Endodermal cell (in vitro differentiated cells): ENCODE measurements at places on chromosomes 3 and 15. TPM values are rescaled to one million over a fixed set of nuclear protein-coding genes. Genes with fewer than 3 reads are reported as not detected.

DNA sequence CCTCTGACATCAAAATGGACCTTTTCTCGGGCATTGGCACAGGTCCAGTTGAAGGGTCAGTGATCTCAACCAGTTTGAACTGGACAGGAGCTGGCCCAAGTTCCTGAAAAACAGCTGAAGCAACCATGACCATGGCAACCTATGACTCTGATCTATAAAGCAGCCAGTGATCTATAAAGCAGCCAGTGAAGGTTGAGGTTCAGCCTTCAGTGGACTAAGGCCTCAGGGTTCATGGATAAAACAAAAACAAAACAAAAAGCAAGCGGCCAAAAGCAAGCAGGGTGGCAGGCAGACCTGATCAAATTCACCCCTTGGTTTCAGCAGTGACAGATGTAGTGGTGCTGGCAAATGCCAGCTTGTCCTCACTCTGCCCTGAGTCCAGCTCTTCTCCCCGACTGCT lies 10.0 kb upstream of the CHRNB4 start:
- DNase-seq: no peak

- peak; percentile 96 for DNase-seq
These were observed at the start of gene ATRIP for GRCh38 chr3:48446425-48447193. TSS of gene ATRIP (plus strand) at chr3:48446737. CDS start at chr3:48446846, 109 bp downstream.

DNA sequence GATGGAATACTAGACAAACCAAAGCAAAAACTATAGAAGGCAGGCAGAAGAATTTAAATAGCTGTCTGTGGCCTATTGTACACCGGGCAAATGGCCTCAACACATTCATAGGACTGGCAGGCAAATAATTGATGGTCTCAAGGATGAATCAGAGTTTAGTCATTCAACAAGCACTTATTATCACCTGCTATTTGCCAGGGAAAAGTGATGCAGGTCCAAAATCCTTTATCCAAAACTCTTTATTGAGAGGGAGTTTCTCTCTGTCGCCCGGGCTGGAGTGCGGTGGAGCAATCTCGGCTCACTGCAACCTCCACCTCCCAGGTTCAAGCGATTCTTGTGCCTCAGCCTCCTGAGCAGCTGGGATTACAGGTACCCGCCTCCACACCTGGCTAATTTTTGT lies 2.3 kb downstream of the EIF2AK4 start:
- DNase-seq: no peak

DNA sequence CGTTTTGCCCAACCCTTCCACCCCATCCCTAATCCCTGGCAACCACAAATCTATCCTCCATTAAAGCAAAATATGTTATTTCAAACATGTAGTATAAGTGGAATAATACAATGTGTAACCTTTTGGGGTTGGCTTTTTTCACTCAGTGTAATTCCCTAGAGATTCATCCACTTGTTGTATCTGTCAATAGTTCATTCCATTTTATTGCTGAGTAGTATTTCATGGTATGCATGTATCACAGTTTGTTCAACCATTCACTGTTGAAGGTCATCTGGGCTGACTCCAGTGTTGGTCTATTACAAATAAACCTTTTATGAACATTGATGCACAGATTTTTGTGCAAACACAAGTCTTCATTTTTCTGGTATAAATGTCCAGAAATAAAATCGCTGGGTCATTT lies 38.8 kb downstream of the BSN start:
- no peak for DNase-seq

GRCh38 chr3:78765671-78766485 lies 1001.9 kb downstream of the ROBO1 start:
- DNase-seq: no peak

GRCh38 chr3:110881069-110881468 lies 190.5 kb upstream of the NECTIN3 start:
- peak; percentile 65 for DNase-seq

DNA sequence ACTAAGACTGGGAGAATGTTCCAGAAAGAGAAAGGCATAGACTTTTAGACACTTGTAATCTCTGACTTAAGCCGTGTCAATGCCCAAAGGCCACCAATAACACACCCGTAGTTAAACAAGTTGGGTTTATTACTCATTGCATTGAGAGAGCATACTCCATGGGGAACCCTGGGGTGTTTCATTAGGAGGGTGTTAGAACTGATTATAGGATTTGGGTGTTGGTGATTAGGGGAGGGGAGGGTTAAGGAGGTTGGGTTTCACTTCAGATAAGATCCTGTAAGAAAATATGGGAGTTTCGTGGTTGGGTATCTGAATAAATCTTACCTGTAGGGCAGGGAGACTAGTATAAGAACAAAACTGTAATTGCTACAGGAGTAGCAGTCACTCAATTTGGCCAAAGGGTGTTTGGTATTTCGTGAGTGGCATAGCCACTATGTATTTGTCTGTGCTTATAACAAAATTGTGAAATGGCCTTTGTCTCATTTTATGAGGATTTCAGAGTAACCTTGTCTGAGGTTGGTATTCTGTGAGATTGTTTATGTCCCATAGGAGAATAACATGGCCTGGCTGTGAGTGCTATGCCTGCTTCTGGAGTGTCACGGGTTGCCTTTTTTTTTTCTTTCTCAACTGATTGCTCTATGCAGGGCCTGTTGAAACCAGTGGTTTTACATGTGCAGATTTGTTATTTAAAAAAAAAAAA lies 2.9 kb downstream of the HACD3 start:
- peak; percentile 53 for DNase-seq

DNA sequence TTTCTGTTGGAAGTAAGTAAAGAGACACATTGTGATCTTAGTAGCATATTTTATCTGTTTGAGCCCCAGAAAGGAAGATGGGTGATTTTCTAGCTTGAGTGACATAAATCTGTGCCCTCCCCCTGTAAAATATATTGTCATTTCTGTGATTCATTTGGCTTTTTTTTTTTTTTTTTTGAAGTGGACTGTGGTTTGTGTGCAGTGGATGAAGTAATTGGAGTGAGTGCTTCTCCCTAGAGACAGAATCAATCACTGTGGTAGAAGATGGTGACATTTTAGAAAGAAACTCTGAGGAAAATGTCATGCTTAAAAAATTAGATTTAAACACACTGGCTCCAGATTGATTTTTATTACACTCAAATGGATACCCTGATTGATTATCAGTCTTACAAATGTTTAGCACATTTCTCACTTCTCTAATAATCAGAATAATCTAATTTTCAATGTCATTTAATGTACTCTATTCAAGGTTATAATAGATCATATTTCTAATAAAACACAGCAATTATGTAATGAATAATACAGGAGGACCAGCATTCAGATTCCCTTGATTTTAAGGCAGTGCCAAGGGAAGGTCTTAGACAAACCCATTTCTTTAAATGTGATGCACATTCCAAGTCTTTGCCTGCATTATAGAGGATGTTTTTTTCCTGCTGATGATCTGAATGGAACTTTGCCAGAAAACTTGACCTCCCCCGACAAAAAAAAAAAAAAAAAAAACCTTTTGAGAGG lies 116.6 kb downstream of the TOP2B start:
- no peak for DNase-seq

DNA sequence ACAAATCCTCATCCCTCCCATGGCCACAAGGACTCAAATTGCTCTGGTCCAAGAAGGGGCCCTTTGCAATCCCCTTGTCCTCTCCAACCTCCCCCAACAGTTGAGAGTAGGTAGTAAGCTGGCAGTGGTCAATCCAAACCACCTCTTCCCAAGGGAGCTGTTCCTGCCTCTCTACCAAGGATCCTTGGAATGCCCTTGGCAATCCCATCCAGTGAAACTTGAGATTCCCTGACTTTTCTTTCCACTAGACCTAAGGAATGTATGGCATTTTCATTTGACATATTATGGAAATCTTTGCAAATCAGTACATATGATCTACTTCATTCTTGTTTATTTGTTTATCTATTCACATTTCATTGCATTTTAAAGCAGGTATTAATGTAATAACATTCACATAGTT lies 4.8 kb upstream of the RBP2 start:
- DNase-seq: no peak

- DNase-seq: no peak
These were observed 777 bp upstream of the SLC51A start for GRCh38 chr3:196215493-196216020.

DNA sequence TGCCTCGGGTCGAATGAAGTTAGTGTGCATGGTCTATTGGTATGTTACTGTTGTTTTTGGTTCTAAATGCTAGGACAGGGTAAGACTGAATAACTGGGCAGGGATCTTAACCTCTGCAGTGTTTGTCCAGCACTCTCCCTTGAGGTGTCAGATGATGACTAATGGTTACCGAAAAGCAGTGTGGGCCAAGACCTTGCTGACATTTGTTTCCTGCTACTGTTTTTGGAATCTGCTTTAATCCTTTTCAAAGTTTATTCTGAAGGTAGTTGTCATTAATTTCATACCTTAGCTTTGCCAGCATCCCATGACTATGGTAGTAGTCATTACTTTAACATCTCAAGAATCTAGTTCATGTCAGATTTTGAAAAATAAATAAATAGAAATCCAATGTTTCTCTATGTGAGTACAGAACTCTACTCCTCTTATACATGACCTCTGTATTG lies 117.0 kb downstream of the P3H2 start:
- DNase-seq: no peak

GRCh38 chr3:13098192-13098988 lies 25.2 kb upstream of the IQSEC1 start:
- DNase-seq: no peak

DNA sequence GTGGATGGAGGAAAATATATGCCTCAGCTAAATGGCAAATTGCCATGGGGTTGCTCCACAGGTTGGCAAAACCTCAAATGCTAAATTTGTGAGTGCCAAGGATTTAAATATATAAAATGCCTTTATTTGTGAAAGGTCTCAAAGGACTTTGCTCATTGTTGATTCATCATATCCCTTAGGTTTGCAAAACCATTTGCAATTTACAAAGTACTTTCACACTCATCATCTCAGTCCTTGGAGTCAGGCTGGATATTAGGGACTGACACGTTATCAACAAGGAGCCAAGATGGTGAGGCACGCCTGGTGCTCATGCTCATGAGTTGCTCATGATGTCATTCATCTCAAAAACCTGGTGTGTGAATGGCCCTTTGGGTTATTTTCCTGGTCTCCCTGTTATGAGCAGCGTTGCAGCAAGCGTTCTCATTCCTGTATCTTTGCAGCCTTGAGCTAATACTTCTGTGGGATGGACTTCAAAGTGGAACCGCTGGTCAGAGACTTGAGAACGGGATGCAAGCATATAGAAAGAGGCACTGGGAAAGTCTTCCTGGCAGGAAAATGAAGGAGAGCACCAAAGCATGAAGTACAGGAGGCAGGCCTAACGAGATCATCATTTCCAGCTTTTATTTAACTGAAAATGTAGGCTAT lies 66.0 kb downstream of the MYO1E start:
- no peak for DNase-seq

GRCh38 chr3:19543212-19543841 lies 390.7 kb downstream of the EFHB start:
- peak; percentile 67 for DNase-seq

DNA sequence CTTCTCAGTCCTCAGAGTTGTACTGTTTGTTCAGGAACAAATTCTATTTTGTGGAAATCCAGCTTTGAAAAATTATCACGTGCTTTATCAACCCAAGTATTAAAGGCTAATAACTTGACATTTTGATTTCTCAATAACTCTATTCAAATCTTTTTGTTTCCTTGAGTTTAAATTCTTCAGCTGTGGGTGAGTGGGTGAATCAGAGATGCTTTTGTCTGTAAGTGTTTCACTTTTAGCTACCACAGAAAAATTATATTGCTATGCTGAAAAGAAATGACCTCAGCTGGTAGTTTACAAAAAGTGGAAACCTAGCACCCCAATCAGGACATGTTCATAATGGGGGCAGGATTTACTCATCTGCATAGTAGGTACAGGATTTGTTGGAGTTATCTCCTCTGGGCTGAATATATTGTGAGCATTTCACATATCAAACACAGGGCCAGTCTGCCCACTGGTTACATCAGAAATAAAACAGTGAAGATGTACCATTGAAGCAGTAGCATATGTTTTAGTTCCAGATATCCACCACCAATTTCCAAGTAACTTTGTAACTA lies 30.5 kb downstream of the MINDY4B start:
- DNase-seq: no peak

DNA sequence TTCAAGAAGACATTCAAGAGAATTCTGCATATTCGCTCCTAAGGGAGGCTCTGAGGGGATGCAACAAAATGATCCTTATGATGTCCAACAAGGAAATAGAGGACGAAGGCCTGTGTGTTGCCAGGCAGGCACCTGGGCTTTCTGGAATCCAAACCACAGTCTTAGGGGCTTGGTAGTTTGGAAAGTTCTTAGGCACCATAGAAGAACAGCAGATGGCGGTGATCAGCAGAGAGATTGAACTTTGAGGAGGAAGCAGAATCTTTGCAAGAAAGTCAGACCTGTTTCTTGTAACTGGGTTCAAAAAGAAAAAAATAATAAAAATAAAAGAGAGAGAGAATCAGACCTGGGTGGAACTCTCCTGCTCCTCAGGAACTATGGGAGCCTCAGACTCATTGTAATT lies 11.7 kb upstream of the ATG7 start:
- no peak for DNase-seq

- no peak for DNase-seq
These were observed 51.6 kb downstream of the LINGO1 start for GRCh38 chr15:77580996-77581682.

Gene SOX2
- 39.5 and 55.0 TPM in 2 replicates for total RNA-seq

Gene EXOSC7
- total RNA-seq: 57.1 and 61.2 TPM in 2 replicates

Gene OXSR1
- total RNA-seq: 55.5 to 69.7 TPM (median 59.2 TPM) in 3 replicates

Gene GAP43
- total RNA-seq: 0.63 to 1.5 TPM (median 1.1 TPM) in 3 replicates
